HFFc6 (cell line): ENCODE measurements at places on chromosomes 7 and 10. TPM values are rescaled to one million over a fixed set of nuclear protein-coding genes. Genes with fewer than 3 reads are reported as not detected.

- H3K4me3 ChIP-seq, result no peak overlapping the region
- no peaks in the 10 kb centered on the region for H3K27me3 ChIP-seq
- peak; percentile 28 for DNase-seq
- no peaks in the 10 kb centered on the region for H3K36me3 ChIP-seq
- peaks cover 27% of the 10 kb centered on the region for H3K4me1 ChIP-seq
- H3K27ac ChIP-seq, result no peak overlapping the region
Measured at GRCh38 chr7:81457852-81458522, 311.9 kb downstream of the HGF start.

- DNase-seq, result peak; percentile 37
- H3K4me1 ChIP-seq, result peaks cover 18% of the 10 kb centered on the region
- peak overlapping the region; percentile 12; the same call in 1 of the 2 replicates for H3K27ac ChIP-seq
- H3K27me3 ChIP-seq, result peaks cover 4% of the 10 kb centered on the region
Measured at GRCh38 chr7:92973293-92973731, 136.9 kb upstream of the CDK6 start.

- peaks cover 3% of the 10 kb centered on the region for H3K27me3 ChIP-seq
- peaks cover 6% of the 10 kb centered on the region; the same call in 1 of the 2 replicates for H3K36me3 ChIP-seq
- H3K27ac ChIP-seq, result no peak overlapping the region
- H3K4me3 ChIP-seq, result no peak overlapping the region; the same call in 1 of the 2 replicates
- DNase-seq, result no peak
Measured at GRCh38 chr10:121490871-121491519, 107.2 kb downstream of the FGFR2 start.

Gene ACTL6B
- total RNA-seq, result not detected in 3 replicates

DNA sequence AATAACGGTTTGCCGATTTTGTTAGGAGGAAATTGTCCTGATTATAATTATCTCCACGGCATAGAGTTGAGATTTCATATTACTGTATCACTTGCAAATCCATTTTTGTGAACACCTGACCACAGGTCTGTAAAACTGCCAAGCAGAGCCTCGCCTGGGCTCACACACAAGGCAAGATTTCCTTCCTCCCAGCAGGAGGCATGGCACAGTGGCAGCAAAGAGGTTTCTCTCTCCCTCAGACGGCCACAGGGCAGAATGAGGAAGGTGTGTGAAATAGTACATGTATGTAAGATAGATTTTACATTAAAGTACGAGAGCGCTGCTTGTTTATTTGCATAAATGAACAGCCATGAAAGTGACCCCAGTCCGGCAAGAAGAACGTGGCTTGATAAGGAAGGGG, 130.1 kb downstream of the CELF2 start:
- H3K27ac ChIP-seq, result no peak overlapping the region
- H3K4me3 ChIP-seq, result no peak overlapping the region
- DNase-seq, result no peak
- no peaks in the 10 kb centered on the region for H3K4me1 ChIP-seq
- H3K27me3 ChIP-seq, result peaks cover 6% of the 10 kb centered on the region

DNA sequence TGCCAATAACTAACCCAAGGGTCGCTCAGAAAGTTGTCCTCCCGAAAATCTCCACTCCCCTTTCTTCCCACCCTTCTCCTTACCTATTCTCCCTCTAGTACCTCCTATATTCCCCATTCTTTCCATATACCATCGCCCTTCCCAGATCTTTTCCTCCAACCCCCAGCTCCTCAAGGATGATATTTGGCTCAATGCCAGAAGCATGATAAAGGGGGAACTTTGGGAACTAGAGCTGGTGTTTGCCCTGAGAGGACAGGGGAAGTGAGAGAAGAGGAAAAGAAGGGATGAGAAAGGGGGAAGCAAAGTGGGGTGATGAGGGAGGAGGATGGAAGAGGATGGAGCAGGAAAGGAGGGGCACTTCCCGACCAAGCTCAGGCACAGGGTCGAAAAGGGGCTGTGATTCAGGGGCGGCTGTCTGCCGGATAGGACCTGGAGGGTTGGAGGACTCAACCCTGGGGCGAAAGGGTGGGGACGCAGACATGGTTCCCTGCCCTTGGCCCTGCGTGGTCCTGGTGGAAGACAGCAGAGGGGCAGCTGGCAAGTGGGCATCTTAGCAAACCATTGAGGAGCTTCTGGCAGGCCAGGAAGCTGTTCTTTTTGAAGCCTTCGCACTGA, 1.8 kb downstream of the OIT3 start:
- H3K27me3 ChIP-seq, result peaks cover 3% of the 10 kb centered on the region
- no peak overlapping the region for H3K4me3 ChIP-seq
- no peaks in the 10 kb centered on the region for H3K4me1 ChIP-seq

Gene NUTM2B
- total RNA-seq, result 0.39 to 0.58 TPM (median 0.43 TPM) in 3 replicates

Gene HHEX
- 1.8 to 5.0 TPM (median 2.8 TPM) in 3 replicates for total RNA-seq

Gene PDE1C
- 0.26 and 1.2 TPM in 2 replicates for total RNA-seq

DNA sequence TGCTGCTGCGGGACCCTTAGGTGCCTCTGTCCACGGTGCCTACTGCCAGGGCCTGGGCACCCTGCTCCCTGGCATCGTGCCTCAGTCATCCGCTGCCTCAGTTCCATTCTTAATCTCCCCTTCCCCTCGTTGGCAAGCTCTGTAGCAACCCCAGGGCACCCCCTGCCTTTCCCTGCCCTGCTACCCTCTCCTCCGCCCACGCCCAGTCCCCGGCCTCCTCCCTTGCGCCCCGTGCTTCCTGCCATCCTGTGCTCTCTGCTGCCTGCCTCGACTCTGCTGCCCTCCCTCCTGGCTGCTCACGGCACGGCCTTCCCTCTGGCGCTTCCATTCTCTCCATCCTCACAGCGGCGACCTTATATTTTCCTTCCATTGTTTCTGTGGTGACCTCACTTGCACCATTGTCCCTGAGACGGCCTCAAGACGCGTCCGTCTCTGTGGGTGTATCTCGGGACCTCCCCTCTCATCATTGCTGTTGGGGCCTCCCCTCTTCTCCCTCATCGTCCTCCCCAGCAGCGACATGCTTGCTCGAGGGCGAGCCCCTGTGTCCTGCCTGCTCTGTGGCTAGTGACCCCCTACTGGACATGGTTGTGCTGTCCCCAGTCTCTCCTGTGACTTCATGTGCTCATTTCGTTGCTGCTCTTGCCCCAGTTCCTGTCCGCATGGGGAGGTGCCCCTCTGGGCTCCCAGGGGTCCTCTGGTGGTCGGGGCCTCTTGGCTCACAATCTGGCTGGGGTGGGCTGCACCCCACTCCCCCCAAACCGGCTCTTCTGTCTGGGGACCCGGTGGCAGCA, 35.3 kb downstream of the AGAP3 start:
- H3K4me3 ChIP-seq, result no peak overlapping the region
- peaks cover 5% of the 10 kb centered on the region; the same call in 1 of the 2 replicates for H3K4me1 ChIP-seq
- peak overlapping the region; percentile 19; the same call in 1 of the 2 replicates for H3K27ac ChIP-seq
- no peak for DNase-seq
- peaks cover 29% of the 10 kb centered on the region for H3K36me3 ChIP-seq
- peaks cover 4% of the 10 kb centered on the region for H3K27me3 ChIP-seq

Gene TRIM74
- total RNA-seq, result not detected in 3 replicates

DNA sequence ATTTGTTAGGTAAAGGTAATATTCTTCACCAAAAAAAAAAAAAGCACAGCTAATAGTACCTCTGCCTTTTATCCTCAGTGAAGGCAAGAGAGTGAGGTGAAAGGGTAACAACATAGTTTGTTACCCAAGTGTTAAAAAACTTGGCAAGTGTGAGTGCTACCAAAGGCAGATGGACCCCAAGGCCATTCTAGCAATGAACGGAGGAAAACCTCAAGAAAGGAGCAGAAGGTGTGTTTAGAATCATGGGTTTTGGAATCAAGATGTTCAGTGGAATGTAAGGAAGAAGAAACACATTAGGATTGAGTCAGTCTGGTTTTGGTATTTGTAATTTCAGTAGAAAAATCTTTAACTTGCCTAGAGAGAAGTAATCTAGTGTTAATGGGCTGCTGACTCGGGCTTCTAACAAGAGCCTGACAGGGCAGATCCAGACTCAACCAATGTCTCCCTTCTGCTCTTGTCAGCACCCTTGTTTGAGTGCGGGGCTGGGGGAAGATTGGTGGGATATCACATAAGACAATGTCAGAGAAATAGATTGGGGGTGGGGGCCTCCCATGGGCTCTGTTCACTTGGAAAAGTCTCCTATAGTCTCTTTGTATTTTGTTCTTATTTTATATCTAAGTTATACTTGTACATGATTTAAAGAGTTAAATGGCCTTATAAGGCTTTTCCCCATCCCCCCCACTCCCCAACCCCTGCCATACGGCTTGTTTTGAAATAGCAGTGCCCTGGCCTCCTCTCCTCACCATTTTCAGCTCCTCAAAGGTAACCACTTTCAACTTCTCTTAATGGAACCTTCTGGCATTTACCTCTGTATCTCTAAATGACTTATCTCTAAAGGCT, 44.4 kb downstream of the SCD start:
- peaks cover 9% of the 10 kb centered on the region for H3K27me3 ChIP-seq
- H3K36me3 ChIP-seq, result no peaks in the 10 kb centered on the region
- H3K4me3 ChIP-seq, result no peak overlapping the region
- DNase-seq, result no peak
- H3K4me1 ChIP-seq, result no peaks in the 10 kb centered on the region

GRCh38 chr10:3474266-3474665, 301.7 kb upstream of the PITRM1 start:
- no peak overlapping the region for H3K27ac ChIP-seq
- peaks cover 36% of the 10 kb centered on the region for H3K4me1 ChIP-seq

Gene CUL2
- 39.1 to 53.0 TPM (median 51.4 TPM) in 3 replicates for total RNA-seq

GRCh38 chr10:80461208-80462183, 7.4 kb downstream of the TSPAN14 start:
- peaks cover 2% of the 10 kb centered on the region; the same call in 1 of the 2 replicates for H3K27me3 ChIP-seq
- H3K27ac ChIP-seq, result peak overlapping the region; percentile 90

DNA sequence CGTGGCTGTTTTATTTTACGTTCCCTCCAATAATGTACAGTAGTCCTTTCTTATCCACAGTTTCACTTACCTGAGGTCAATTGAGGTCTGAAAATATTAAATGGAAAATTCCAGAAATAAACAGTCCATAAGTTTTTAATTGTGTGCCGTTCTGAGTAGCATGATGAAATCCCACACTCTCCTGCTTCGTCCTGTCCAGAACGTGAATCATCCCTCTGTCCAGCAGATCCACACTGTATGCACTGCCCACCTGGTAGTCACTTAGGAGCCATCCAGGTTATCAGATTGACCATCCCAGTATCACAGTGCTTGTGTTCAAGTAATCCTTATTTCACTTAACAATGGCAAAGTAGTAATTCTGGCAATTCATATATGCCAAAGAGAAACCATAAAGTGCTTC, 46.3 kb downstream of the STARD3NL start:
- no peaks in the 10 kb centered on the region for H3K27me3 ChIP-seq
- H3K36me3 ChIP-seq, result peaks cover 13% of the 10 kb centered on the region
- H3K4me1 ChIP-seq, result peaks cover 6% of the 10 kb centered on the region; the same call in 1 of the 2 replicates

Gene DIP2C
- total RNA-seq, result 23.4 to 27.0 TPM (median 26.9 TPM) in 3 replicates

DNA sequence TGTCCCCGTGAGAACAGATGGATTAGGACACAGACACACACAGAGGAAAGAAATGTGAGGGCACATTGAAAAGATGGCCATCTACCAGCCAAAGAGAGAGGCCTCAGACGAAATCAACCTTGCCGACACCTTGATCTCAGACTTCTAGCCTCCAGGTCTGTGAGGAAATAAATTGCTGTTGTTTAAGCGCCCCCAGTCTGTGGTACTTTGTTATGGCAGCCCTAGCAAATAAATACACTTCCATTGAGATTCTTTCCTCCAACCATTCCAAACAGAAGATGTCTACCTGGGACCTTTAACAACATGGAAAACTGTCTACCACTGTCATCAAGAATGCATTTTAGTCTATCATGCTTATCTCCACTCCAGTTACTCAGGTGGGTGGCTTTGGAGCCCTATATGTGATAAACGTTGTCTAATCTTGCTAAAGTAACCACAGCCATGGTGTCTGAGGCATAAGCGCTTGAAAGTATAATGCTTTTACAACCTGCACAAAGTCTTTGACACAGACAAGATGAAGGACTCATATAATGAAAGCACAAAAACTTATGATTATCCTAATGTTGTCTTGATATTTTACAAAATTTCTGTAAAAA, 244.3 kb downstream of the MTERF1 start:
- no peaks in the 10 kb centered on the region for H3K36me3 ChIP-seq
- no peak overlapping the region for H3K4me3 ChIP-seq
- no peak overlapping the region for H3K27ac ChIP-seq
- H3K4me1 ChIP-seq, result no peaks in the 10 kb centered on the region
- peaks cover 3% of the 10 kb centered on the region for H3K27me3 ChIP-seq

DNA sequence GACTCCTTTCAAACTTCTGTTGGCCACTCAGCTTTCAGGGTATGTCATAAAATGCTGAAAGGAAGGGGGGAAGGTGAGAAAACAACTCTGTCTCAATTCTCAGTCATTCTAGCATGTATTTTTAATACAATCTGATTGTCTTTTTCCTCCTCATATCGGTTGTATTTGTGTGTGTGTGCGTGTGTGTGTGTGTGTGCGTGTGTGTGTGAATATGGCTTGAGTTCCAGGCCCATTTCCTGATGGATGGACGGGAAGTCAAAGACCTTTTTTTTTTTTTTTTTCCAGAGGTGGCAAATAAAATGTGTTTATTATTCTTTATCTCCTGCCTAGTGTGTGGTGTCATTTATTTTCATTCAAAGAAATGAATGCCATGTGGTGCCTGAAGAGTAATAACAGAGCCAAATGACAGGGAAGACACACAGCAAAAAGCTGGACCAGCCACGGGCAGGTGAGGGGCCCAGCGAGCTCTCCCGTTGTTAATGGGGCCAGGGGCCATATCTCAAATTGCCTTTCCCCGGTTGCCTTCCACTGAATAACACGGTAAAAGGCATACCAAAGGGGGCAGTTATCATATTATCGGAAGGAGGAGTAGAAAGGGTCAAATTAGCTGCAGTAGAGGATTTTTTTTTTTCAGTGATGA, 3.1 kb upstream of the PLXNA4 start:
- H3K36me3 ChIP-seq, result no peaks in the 10 kb centered on the region
- H3K4me3 ChIP-seq, result no peak overlapping the region
- H3K4me1 ChIP-seq, result no peaks in the 10 kb centered on the region
- H3K27me3 ChIP-seq, result peaks cover 38% of the 10 kb centered on the region

- peaks cover 46% of the 10 kb centered on the region for H3K36me3 ChIP-seq
- peak overlapping the region; percentile 66 for H3K4me3 ChIP-seq
- peak overlapping the region; percentile 80 for H3K27ac ChIP-seq
- DNase-seq, result peak; percentile 33
Measured at GRCh38 chr7:92731335-92732063, 104.9 kb downstream of the CDK6 start.

GRCh38 chr7:623464-623863, 103.0 kb upstream of the DNAAF5 start:
- DNase-seq, result no peak
- peaks cover 24% of the 10 kb centered on the region for H3K36me3 ChIP-seq

GRCh38 chr10:34962866-34963265, 127.3 kb downstream of the CUL2 start:
- peaks cover 7% of the 10 kb centered on the region for H3K4me1 ChIP-seq
- no peaks in the 10 kb centered on the region for H3K36me3 ChIP-seq
- DNase-seq, result no peak

GRCh38 chr10:96902731-96903358, 70.7 kb downstream of the LCOR start:
- peaks cover 63% of the 10 kb centered on the region for H3K4me1 ChIP-seq
- no peaks in the 10 kb centered on the region for H3K27me3 ChIP-seq
- H3K4me3 ChIP-seq, result no peak overlapping the region
- peaks cover 5% of the 10 kb centered on the region; the same call in 1 of the 2 replicates for H3K36me3 ChIP-seq
- no peak for DNase-seq
